ENCODE measurements at places on chromosomes 3 and 15. TPM values are rescaled to one million over a fixed set of nuclear protein-coding genes. Genes with fewer than 3 reads are reported as not detected.

Gene PDIA3
- total RNA-seq, result 150 TPM

Gene MAN2C1
- 578 TPM for total RNA-seq

Gene MAP6D1
- not detected for total RNA-seq

Gene HHATL
- not detected for total RNA-seq

Gene NLGN1
- total RNA-seq, result 10.3 TPM

Gene VEPH1
- 5.8 TPM for total RNA-seq

Gene DHX30
- 40.8 TPM for total RNA-seq

Gene GABRA5
- total RNA-seq, result not detected

Gene CLDN1
- not detected for total RNA-seq

Gene GPR149
- total RNA-seq, result not detected

Gene ECT2
- 17.0 TPM for total RNA-seq

Gene DPH3
- total RNA-seq, result 4.7 TPM

Gene RBMS3
- 8.4 TPM for total RNA-seq

Gene MYRIP
- 7.7 TPM for total RNA-seq

- peak; percentile 7 for DNase-seq
Measured at GRCh38 chr3:172914854-172915253, 164.3 kb downstream of the ECT2 start.

DNA sequence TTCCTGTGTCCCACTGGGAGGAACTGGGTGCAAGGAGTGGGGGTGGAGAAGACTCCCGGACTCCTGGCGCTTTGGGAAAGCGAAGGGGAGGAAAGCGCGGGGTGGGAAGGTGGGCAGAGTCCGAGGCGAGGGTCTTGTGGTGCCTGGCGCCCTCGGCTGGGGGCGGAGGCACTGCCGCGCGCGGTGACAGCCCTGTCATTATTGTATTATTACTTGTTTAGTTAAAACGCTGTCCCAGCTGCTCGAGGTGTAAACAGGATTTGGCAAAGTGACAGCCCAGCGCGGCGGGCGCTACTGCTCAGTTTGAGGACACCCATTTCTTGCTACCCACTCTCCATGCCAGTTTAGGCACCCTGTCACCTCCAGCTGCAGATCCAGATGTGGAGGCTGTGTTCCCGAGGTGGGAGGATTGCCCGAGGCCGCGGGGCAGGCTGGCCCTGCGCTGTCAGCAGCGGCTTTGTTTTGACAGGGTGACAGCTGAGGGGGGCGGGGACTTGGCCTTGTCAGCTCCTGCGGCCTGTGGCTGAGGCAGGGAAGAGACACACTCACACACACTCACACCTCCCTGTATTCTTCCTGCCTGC lies 1.0 kb downstream of the KAT2B start:
- peak; percentile 91 for DNase-seq

DNA sequence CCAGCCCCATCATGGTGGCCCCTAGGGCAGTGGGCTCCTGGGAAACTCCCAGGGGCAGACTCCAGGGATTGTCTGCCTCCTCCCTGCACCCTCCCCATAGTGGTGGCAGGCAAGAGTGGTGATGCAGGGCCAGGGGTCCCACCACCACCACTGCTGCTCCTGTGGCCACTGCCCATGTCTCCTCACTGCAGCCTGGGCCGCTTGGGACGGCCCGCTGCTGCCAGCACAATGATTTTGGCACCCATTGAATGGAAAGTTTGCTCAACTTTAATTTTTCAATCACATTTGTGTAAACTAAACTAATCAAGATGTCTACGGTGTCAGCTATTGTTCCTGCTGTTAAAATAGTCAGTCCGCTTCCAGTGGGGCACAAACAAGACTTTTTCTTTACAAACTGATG lies 92.1 kb upstream of the TNFSF10 start:
- DNase-seq, result no peak

GRCh38 chr3:58025406-58025805 lies 17.2 kb downstream of the FLNB start:
- no peak for DNase-seq

- DNase-seq, result no peak
Measured at GRCh38 chr3:30324587-30324986, 281.8 kb upstream of the TGFBR2 start.

- peak; percentile 87 for DNase-seq
Measured at GRCh38 chr3:37996785-37997301, 6.3 kb downstream of the VILL start.

- no peak for DNase-seq
Measured at GRCh38 chr3:194043516-194043915, 92.4 kb upstream of the HES1 start.

- DNase-seq, result no peak
Measured at GRCh38 chr3:73601011-73601410, 23.7 kb downstream of the PDZRN3 start.

DNA sequence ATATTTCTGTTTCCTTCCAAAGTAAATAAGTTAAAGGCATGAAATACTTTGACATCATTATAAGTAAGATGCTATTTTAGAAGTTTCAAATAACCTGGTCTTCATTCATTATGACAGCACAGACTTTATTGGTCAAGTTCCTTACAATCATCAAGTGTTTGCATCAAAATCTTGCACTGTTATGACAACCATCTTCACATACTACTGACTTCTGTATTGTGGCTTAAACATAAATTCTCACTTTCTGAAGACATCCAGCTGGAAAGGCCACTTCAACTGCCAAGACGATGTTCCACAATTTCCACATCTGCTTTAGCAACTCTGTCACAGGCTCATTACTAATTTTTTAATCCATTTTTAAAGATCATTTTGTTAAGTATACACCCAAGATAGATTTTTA lies 408.0 kb downstream of the MECOM start:
- peak; percentile 22 for DNase-seq

DNA sequence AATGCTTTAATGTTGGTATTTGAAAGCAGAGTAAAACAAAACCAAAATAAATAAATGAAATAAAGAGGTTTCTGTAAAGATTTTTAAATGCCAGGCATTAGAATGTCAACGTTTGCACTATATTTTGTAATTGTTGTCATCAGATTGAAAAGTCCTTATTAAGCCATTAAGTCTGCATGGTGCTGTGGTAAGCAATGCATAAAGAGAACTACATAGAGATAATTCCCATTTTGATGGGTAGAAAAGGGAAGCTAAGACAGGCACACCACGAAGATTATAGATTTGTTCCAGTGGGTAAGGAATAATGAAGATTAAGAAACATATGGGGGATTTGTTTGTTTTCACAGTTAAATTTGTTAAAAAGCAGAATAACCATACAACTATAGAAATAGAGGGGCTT lies 52.5 kb upstream of the PPARG start:
- no peak for DNase-seq

- no peak for DNase-seq
Measured at GRCh38 chr3:23004971-23005370, 198.2 kb upstream of the UBE2E2 start.

- no peak for DNase-seq
Measured at GRCh38 chr15:96372554-96372953, 42.1 kb downstream of the NR2F2 start.

- DNase-seq, result no peak
Measured at GRCh38 chr3:177817751-177818150, 620.5 kb upstream of the TBL1XR1 start.

DNA sequence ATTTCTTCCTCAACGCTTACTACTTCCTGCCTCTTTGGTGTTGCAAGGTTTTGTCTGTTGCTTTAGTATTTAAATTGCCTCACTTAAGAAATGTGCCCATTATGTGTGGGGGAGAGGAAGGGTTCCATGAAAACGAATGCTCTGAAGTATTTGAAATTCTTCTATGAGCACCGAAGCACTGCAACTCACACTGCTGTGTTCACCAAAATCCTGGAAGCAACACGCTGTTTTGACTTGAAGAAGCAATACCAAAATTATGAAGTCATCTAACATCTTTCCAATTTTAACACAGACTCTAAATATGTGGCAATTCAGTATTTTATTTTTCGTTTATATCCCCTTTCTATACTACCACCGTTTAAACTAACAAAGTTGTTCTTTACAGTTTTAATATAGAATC lies 101.5 kb downstream of the RBMS3 start:
- no peak for DNase-seq

DNA sequence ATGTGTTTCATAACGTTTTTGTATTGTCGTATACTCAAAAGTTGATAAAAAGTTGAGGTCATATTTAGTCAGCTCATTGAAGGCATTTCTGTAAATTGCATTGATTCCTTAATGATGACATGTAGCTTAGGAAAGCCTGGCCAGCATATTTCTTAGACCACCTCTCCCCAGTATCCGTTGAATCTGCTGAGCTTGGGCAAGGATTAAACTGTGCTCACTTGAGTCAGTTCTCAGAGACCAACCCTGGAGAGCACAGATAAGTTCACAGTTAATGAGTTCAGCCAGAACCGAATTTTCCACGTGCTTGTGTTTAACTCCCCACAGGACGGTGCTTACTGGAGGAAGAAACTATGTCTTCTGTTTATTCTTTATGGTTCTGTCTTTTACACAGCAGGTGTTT lies 132.7 kb downstream of the SLC25A26 start:
- no peak for DNase-seq

DNA sequence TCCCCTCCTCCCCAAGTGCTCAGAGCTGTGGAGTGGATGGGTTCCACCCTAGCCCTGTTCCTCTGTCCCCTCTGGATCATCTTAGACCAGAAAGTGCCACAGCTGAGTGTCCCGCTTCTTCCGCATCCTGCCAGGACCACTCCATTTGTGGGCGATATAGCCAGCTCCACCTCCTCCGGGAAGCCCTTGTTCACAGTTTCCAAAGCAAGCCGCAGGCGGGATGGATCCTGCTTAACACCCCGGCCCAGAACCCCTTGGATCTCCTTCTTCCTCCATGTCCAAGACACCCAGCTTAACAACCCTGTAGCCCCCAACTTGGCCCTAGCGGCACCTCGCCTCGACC lies 490 bp upstream of the ALAS1 start:
- DNase-seq, result no peak

DNA sequence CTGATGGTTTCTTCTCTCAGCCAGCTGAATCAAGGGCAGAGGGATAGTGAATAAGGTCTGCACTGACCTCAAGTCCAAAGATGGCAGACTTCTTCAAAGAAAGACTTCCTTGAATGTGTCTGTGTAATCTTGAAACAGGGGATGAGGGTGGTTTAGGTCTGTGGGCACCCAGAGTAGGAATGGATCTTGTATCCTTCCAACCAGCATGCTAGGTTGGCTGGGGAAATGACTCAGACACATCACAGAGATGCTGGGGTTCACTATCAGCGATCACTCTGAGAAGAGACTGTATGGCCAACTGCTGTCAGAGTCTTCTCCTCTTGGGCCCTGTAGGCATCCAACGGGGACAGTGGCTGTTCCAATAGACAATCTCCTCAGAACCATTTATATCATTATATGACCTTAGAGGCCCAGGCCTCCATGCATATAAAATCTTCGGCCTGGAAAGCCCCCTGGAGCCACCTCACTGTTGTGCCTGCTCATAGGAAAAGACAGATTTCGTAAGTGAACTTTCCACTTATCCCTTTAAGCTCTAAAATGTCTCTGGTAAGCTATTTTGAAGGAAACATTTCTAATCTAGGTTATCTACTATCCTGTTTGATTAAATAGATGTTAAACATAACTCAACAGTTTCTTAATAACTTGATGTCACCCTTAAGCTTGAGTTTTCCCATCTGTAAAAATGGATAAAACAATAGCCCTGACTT lies 58.5 kb downstream of the TIPARP start:
- no peak for DNase-seq

GRCh38 chr3:13348100-13348499 lies 72.0 kb downstream of the NUP210 start:
- DNase-seq, result no peak

DNA sequence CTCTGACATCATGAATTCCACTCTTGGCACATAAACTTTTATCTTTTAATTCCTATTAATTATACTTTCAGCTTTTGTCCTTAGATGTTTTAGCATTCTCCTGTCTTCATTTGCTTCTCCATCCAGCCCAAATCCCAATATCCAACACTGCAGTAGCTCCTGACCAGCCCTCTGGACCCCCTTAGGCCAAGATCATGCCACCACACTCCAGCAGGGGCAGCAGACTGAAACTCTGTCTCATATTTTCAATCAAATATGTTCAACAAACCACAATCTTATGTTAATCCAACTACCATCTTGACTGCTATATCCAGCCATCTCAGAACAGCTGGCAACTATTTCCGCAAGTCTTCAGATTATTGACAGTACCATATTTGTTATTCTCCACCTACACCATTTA lies 315.8 kb upstream of the ROBO2 start:
- no peak for DNase-seq

- peak; percentile 59 for DNase-seq
Measured at GRCh38 chr15:73368301-73369136, at the start of gene HCN4. HCN4 (minus strand) TSS chr15:73368958; CDS start chr15:73368270, 688 bp downstream.

DNA sequence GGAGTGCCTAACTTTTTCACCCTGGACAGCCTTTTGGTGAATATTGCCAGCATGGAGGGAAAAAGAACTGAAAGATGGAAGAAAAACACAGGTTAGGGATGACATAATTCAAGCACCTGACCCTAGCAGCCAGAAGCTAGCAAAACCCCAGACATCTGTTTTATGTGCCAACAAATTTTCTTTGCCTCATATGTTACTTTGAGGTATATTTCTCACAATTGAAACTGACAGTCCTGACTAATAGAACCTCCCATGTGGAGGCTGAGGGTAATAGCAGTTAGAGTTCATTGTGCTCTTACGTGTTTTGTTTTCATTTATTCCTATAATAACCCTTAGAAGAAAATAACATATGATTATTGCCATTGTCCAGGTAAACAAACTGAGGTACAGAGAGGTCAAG lies 71.5 kb upstream of the SLC25A26 start:
- no peak for DNase-seq

DNA sequence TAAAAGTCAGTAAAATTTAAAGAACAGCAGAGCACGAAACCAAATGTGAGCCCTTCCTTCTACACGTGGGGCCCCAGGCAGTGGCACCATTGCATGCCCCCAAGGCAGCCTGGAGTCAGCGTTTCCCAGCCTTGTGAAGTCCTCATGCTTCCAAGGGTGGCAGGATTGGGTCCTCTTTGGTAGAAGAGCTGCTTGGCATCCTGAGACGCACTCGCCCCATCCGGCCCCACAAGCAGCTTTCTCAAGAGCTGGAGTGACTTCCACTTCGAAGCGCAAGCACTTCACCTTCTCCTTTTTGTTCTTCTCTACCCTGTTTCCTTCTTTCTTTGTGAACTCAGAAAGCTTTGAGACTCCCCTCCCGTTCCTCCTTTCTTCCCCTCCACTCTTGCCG lies 34.7 kb downstream of the ZNF710 start:
- DNase-seq, result no peak

- no peak for DNase-seq
Measured at GRCh38 chr3:13424141-13424844, 4.2 kb upstream of the NUP210 start.

- DNase-seq, result no peak
Measured at GRCh38 chr15:81357180-81357686, 16.8 kb downstream of the TMC3 start.

GRCh38 chr15:73965094-73965757 lies 26.9 kb downstream of the STOML1 start:
- no peak for DNase-seq

DNA sequence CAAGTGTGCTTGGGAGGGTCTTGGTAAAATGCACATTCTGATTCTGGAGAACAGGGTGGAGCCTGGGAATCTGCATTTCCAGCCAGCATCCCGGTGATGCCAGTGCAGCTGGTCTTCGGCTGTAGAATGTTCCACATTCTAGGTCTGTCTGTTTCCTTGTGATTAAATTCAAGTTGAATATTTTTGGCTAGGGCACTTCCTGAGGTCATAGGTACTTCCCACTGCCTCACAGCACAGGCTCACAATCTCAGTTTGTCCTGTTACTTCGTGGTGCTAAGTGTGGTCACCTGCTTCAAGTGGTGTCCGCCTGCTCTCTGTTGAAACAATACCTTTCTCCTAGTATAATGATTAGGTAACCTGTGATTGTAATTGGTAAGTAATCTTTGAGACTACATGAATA lies 40.1 kb downstream of the FLNB start:
- DNase-seq, result no peak
